ENCODE measurements at places on chromosomes 4 and X.

GRCh38 chr4:128527946-128528576 is 240.4 kb upstream of the PGRMC2 start:
- no peak for DNase-seq

GRCh38 chr4:133156556-133156955 is 7.5 kb downstream of the PCDH10 start:
- DNase-seq, result no peak

DNA sequence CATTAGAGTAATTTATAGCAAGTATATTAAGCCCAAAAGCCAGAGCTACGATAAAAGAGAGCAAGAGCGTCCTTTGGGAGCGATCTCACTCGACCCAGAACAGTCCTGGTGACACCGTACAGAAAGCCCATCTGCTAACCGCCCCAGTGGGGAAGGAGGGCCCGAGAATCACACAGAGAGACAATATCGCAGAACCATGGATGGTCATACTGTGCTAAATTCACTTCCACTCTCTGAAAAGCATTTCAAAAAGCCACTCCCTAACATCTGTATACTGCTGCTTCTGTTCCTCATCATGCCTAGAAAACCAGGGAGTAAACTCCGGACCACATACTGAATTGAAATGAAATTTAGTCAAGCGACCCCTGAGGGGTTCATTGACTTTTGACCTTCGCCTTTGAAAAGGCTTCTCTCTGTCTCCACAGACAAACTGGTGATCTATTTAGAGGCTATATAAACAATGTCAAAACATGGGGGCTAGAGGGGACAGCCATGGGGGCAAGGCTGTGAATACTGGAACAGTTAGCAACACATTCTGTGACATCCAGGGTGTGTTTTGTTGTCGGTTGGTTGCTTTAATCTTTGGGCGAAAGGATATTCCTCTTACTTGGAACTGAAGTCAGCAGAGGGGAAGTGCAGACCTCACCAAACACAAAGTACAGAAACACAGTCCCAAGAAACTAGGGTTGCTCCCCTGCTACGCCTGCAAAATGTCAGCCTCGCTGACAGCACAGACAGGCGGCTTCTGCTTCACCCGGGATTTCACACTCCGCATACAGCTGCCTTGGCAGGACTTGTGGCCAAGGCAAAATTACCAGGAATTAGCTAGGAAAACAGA is 129.0 kb upstream of the RASGEF1B start:
- DNase-seq, result no peak

- no peak for DNase-seq
Observed at GRCh38 chrX:3639236-3639635, 74.2 kb downstream of the PRKX start.

- DNase-seq, result no peak
Observed at GRCh38 chrX:40844471-40844870, 109.1 kb upstream of the MED14 start.

GRCh38 chrX:149296092-149296491 is 209.0 kb downstream of the IDS start:
- DNase-seq, result no peak

DNA sequence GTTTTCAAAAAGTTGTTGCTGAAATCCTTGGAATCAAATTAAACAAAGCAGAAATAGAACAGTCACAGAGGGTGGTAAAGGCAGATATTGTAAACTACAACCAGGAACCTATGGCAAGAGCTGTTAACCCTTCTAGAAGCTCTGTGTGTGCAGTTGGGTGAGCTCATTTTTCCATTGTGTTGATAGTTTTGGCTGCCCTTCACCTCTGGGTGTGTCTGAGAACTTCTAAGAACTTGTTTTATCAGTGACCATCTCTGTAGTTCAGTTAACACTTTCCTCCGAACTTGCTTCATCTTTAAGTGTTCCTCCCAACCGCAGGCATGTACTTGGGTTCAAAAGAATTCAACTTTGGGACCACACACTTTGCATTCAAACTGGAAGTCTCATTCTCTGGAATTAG is 32.7 kb downstream of the RBMX start:
- peak; percentile 10 for DNase-seq

DNA sequence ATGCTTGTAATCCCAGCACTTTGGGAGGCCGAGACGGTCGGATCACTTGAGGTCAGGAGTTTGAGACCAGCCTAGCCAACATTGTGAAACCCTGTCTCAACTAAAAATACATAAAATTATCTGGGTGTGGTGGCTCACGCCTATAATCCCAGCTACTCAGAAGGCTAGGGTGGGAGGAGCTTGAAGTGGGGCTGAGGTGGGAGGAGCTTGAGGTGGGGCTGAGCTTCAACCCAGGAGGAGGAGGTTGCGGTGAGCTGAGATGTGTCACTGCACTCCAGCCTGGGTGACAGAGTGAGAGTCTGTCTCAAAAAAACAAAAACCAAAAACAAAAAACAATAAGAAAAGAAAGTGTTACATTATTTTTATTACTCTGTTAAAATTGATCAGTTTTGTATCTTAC is 1164.4 kb upstream of the IGFBP7 start:
- no peak for DNase-seq

DNA sequence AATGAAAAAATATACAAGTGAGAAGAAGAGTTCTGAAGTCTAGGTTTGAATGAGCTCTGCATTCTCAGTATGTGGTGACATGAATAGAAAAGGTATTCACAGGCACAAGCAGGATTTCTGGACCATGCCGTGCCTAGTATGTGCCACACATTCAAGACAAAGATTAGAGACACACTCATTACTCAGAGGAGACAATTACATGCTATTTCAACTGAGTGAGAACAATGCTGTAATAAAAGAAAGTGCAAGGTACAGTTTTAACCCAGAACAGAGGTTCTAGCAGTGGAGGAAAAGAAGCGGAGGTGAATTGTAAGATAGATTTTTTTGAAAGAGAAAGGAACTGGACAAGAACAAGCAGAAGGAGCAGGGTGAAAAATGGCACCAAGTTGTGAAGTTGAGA is 121.0 kb upstream of the RASGEF1B start:
- DNase-seq, result no peak

- DNase-seq, result no peak
Observed at GRCh38 chrX:137297167-137297566, 263.4 kb upstream of the GPR101 start.

Data from AG08396 (cell line).